Fibroblast of lung (primary cell): ENCODE measurements at places on chromosomes 11 and 22. TPM values are rescaled to one million over a fixed set of nuclear protein-coding genes. Genes with fewer than 3 reads are reported as not detected.

Gene CASP4
- 196 TPM in 2 replicates for total RNA-seq

Gene LRRC56
- 0.77 and 1.3 TPM in 2 replicates for total RNA-seq

Gene MPZL2
- not detected in 2 replicates for total RNA-seq

Gene CD3D
- total RNA-seq: not detected in 2 replicates

Gene B4GALNT4
- total RNA-seq: 1.5 and 1.8 TPM in 2 replicates

Gene ZNRF3
- 2.3 and 2.6 TPM in 2 replicates for total RNA-seq

Gene ELFN2
- total RNA-seq: under 0.01 TPM in 2 replicates

Gene KRTAP5-10
- not detected in 2 replicates for total RNA-seq

Gene APOL5
- total RNA-seq: not detected in 2 replicates

Gene TRIM49
- total RNA-seq: not detected in 2 replicates

Gene P2RY6
- total RNA-seq: 0.26 and 0.33 TPM in 2 replicates

Gene MMP27
- 0.17 TPM in 1 of 2 replicates, not detected in the other for total RNA-seq

Gene ASCC2
- 19.8 and 23.8 TPM in 2 replicates for total RNA-seq

Gene APOL3
- 32.4 and 42.3 TPM in 2 replicates for total RNA-seq

Gene NELL1
- not detected in 2 replicates for total RNA-seq

Gene DNAJB13
- 0.17 TPM in 1 of 2 replicates, not detected in the other for total RNA-seq

Gene POU2AF1
- total RNA-seq: 0.17 TPM in 1 of 2 replicates, not detected in the other

Gene BTBD18
- total RNA-seq: not detected in 2 replicates

Gene CABP7
- total RNA-seq: not detected in 2 replicates

Gene NPAT
- 11.0 and 12.7 TPM in 2 replicates for total RNA-seq

Gene RASD2
- total RNA-seq: under 0.01 TPM in 2 replicates

Gene MRGPRX4
- total RNA-seq: not detected in 2 replicates
